ENCODE measurements at places on chromosomes 4 and X. TPM values are rescaled to one million over a fixed set of nuclear protein-coding genes. Genes with fewer than 3 reads are reported as not detected.
A peak's percentile ranks its signal among the peaks of the same experiment; 100 is the strongest.

GRCh38 chr4:183834252-183834651 is 70.9 kb upstream of the STOX2 start:
- DNase-seq: no peak
- no peaks in the 10 kb centered on the region for H3K36me3 ChIP-seq
- no peak overlapping the region for H3K27ac ChIP-seq
- peaks cover 4% of the 10 kb centered on the region for H3K27me3 ChIP-seq
- no peak overlapping the region for H3K4me3 ChIP-seq
- peaks cover 64% of the 10 kb centered on the region for H3K4me1 ChIP-seq

DNA sequence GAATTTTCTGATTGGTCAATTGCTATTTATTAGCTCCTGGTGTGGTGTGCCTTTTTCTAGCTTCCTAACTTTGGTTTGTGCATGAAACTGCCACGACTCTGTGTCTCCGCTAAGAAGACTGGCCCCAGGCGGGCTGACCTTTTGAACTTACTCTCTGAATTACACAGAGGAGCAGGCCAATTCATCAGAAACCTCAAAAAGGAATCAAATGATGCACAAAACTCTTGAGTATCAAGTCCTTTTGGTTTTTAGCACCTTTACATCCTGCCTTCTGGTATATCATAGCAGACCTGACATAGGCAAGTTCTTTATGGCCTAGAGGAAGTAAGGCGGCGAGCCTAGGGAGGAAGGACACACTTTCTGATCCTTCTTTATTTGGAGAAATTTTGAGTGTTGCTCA is 17.6 kb downstream of the TKTL1 start:
- no peaks in the 10 kb centered on the region for H3K27me3 ChIP-seq
- H3K27ac ChIP-seq: peak overlapping the region; percentile 28
- H3K36me3 ChIP-seq: no peaks in the 10 kb centered on the region
- peaks cover 9% of the 10 kb centered on the region for H3K4me1 ChIP-seq

GRCh38 chr4:89939994-89940393 is 45.3 kb downstream of the MMRN1 start:
- no peaks in the 10 kb centered on the region for H3K4me1 ChIP-seq
- no peak overlapping the region for H3K4me3 ChIP-seq
- DNase-seq: no peak
- no peaks in the 10 kb centered on the region for H3K36me3 ChIP-seq
- no peak overlapping the region for H3K27ac ChIP-seq
- H3K27me3 ChIP-seq: no peaks in the 10 kb centered on the region

The SLC49A3 gene
- 21.2 TPM for total RNA-seq

DNA sequence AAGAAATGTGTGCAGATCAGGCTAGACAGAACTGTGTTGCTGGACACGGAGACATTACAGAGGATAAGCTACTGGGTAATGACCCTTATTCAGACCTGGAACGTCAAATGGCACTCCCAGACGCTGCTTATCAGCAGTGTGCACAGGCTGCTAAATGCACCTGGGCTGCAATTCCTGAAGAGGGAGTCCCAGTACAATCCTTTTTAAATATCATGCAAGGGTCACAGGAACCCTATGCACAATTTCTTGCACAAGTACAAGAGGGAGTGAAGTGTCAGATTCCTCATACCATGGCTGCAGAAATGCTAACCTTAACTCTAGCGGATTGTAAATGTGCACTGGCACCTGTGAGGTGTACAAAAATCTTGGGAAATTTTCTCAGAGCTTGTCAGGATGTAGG is 16.9 kb downstream of the SPIN2B start:
- no peak overlapping the region for H3K4me3 ChIP-seq
- peaks cover 29% of the 10 kb centered on the region for H3K36me3 ChIP-seq
- H3K27me3 ChIP-seq: no peaks in the 10 kb centered on the region
- H3K27ac ChIP-seq: no peak overlapping the region
- H3K4me1 ChIP-seq: no peaks in the 10 kb centered on the region

The NPY2R gene
- 1.5 TPM for total RNA-seq

The PLAC1 gene
- total RNA-seq: not detected

The WAS gene
- 104 TPM for total RNA-seq

DNA sequence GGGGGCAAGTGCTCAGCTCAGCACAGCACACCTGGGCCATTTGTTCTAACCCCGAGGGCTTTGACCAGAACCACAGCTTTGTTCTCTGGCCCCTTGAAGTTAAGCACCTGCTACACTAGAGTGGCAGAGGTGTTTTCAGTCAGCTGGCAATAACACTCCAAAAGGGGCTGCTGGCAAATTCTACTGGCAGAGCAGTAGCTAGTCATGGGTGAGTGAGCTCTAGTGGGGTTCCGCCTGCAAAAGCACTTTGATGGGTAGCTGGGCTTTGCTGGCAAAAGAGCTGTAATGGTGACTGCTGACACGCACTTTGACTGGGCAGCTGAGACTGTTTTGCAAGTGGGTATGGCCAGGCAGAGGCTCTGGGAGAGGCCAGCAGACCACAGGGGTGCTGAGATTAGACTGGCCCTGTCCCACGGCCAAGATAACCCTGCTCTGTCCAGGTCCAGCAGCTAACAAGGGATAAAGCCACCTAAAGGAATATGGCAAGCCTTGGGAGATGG is 65.2 kb upstream of the TENT5D start:
- peak; percentile 32 for DNase-seq
- H3K27me3 ChIP-seq: no peaks in the 10 kb centered on the region
- H3K4me3 ChIP-seq: no peak overlapping the region
- no peaks in the 10 kb centered on the region for H3K36me3 ChIP-seq

DNA sequence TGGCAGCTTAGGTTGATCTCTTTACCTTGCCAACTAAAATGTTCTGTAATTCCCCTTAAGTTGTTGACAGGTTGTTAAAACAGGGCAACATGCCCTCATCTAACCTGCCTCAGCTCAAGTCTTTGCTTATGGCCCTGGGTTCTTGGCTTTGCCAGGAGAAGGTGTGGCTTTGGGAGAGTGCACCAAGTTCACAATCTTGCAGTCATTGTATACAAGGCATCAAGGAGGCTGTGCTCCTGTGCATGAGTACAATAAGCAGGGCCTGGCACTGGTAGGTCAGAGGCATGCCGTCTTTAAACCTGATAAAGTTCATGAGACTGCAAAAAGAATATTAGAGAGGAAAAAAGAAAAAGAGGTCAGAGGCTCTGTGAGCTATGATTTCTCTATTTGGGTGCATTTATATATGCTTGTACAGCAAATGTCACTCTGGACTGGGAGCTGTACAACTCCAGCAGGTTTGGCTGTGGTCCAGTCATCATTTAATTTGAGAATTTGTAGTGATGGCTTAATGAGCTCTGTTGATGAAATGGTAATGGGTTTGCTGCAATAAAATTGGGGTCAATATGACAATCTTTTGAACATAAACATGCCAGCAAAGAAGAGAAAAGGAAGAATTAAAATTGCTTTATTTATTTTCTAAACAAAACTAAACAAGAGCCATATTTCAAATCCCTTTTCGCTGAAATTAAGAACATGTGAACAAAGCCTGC is 30.3 kb downstream of the AREG start:
- peaks cover 2% of the 10 kb centered on the region for H3K27me3 ChIP-seq
- no peaks in the 10 kb centered on the region for H3K4me1 ChIP-seq
- no peak for DNase-seq
- no peak overlapping the region for H3K4me3 ChIP-seq
- no peak overlapping the region for H3K27ac ChIP-seq

- H3K36me3 ChIP-seq: peaks cover 24% of the 10 kb centered on the region
- H3K27ac ChIP-seq: peak overlapping the region; percentile 92
- H3K4me3 ChIP-seq: peak overlapping the region; percentile 76
- H3K27me3 ChIP-seq: no peaks in the 10 kb centered on the region
- no peak for DNase-seq
These were observed 39.4 kb downstream of the ERVMER34-1 start for GRCh38 chr4:52711834-52712250.

DNA sequence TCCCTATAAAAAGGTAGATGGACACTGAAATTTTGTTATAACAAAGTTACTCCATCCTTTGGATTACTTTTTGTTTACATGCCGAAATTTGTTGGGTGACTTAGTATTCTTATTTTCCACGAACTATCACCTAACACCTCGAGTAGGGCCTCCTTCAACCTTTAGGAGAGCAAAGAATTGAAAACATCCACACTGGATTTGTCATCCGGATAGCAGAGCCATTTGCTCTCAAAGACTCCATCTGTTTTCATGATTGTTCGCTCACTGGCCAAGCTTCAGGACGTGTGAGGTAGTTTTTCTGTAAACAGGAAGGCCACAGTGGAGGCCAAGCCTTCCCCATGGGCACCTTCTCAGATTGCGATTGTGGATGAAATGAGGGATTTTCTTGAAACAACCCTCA is at the start of gene ADAD1:
ADAD1 (plus strand) TSS at position 301 of the 400 bp plus-strand sequence. CDS start 1,059 bp downstream, outside the sequence.
- DNase-seq: no peak
- H3K4me3 ChIP-seq: no peak within 1 kb of the TSS
- no peaks in the 10 kb centered on the region for H3K4me1 ChIP-seq
- no peaks in the 10 kb centered on the region for H3K27me3 ChIP-seq
- H3K27ac ChIP-seq: no peak within 1 kb of the TSS

The AKAP14 gene
- not detected for total RNA-seq

GRCh38 chrX:10519278-10519677 is 101.1 kb downstream of the MID1 start:
- no peaks in the 10 kb centered on the region for H3K4me1 ChIP-seq
- no peaks in the 10 kb centered on the region for H3K27me3 ChIP-seq

The POU3F4 gene
- not detected for total RNA-seq

GRCh38 chr4:138021139-138021830 is 220.9 kb downstream of the SLC7A11 start:
- DNase-seq: no peak
- H3K4me1 ChIP-seq: no peaks in the 10 kb centered on the region
- H3K27ac ChIP-seq: no peak overlapping the region
- no peaks in the 10 kb centered on the region for H3K27me3 ChIP-seq
- H3K4me3 ChIP-seq: no peak overlapping the region
- no peaks in the 10 kb centered on the region for H3K36me3 ChIP-seq

DNA sequence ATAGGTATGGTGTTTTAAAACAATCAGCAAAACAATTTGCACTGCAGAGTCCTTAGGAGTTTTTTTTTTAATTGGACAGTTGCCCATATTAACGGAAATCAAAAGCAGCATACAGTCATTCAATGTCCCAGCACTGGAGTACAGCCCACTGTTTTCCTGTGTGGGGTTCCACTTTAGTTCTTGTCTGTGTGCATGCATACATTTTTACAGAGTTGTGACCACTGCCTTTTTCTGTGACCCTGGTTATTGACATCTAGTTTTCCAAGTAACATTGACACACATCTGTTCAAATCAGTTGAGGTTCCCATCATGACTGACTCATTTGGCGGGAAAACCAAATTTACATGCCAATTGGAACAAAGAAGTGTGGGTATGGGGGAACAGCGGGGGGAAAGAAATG is 83.3 kb downstream of the HPRT1 start:
- no peaks in the 10 kb centered on the region for H3K36me3 ChIP-seq
- peaks cover 43% of the 10 kb centered on the region for H3K4me1 ChIP-seq
- no peak overlapping the region for H3K27ac ChIP-seq
- DNase-seq: no peak

GRCh38 chr4:55568905-55569504 is 22.3 kb upstream of the CLOCK start:
- no peak overlapping the region for H3K27ac ChIP-seq
- no peaks in the 10 kb centered on the region for H3K36me3 ChIP-seq
- no peaks in the 10 kb centered on the region for H3K4me1 ChIP-seq
- H3K4me3 ChIP-seq: no peak overlapping the region

The SMR3B gene
- total RNA-seq: not detected

GRCh38 chr4:8917868-8918783 is 46.5 kb upstream of the HMX1 start:
- H3K4me3 ChIP-seq: no peak overlapping the region
- H3K36me3 ChIP-seq: no peaks in the 10 kb centered on the region
- H3K27ac ChIP-seq: no peak overlapping the region
- H3K27me3 ChIP-seq: no peaks in the 10 kb centered on the region
- no peaks in the 10 kb centered on the region for H3K4me1 ChIP-seq
- peak; percentile 86 for DNase-seq

- no peak overlapping the region for H3K4me3 ChIP-seq
- no peak for DNase-seq
- no peaks in the 10 kb centered on the region for H3K27me3 ChIP-seq
- no peak overlapping the region for H3K27ac ChIP-seq
- no peaks in the 10 kb centered on the region for H3K36me3 ChIP-seq
These were observed 46.1 kb downstream of the CCDC158 start for GRCh38 chr4:76374798-76375197.

DNA sequence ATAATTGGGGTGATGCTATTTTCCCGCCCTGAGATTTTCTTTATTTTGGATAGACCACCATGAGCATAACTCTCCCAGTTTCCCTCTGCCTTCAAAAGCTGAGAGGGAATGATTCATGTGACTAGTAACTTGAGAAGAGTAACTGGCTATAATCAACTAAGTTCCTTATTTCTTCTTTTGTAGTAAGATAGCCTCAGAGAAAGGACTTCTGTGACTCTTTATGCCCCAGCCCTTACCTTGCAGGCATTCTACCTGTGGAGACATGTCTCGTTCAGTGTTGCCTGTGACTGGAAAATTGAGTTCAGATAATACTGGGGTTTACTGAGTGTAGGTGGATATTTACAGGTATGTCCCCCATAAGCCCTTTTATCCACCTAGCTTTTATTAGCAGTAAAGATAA is 715.4 kb upstream of the HS3ST1 start:
- DNase-seq: no peak
- no peaks in the 10 kb centered on the region for H3K36me3 ChIP-seq
- H3K27me3 ChIP-seq: no peaks in the 10 kb centered on the region
- no peaks in the 10 kb centered on the region for H3K4me1 ChIP-seq
- no peak overlapping the region for H3K27ac ChIP-seq

- H3K4me3 ChIP-seq: no peak overlapping the region
- DNase-seq: no peak
- no peaks in the 10 kb centered on the region for H3K4me1 ChIP-seq
- H3K36me3 ChIP-seq: no peaks in the 10 kb centered on the region
These were observed 140.0 kb upstream of the HCCS start for GRCh38 chrX:10971176-10971575.

DNA sequence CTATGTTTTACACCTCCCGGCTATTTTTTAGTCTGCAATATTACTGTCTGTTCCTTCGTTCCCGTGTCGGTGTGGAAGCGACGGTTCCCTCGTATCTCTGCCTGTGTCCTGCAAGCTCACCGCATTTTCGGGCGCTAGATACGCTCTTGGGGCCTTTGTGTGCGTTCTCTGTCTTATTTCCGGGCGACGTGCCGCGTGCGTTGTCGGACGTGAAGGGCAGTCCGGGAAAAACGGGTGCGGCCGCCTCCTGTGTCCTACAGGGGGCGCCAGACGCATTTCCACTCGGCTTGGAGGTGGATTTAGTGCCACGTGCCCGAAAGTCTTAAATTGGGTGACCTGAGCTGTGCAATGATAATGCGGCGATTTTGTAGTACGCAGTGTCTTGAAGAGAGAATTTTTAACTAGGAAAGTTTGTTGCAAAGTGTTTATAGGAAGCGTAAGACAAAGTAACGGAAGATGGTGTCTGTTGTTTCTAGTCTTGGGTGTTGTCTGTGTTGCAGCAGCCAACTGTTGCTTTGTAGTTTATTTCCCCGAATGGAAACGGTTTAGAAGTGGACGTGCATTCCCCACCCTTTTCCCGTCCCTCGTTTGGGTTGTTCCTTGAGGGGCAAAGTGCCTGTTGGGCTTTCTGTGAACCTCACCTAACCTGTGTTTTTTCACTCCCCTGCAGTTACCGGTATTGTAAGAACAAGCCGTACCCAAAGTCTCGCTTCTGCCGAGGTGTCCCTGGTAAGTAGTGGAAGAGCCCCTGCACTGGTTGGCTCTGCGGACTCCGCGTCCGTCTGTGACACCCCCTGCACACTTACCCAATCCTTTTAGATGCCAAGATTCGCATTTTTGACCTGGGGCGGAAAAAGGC is 720 bp downstream of the RPL10 start:
- peaks cover 48% of the 10 kb centered on the region for H3K36me3 ChIP-seq
- peak; percentile 95 for DNase-seq
- no peaks in the 10 kb centered on the region for H3K27me3 ChIP-seq
- peak overlapping the region; percentile 99 for H3K27ac ChIP-seq

The CCDC120 gene
- 6.3 TPM for total RNA-seq

The KLHL2 gene
- total RNA-seq: 57.9 TPM
